ENCODE measurements at places on chromosomes 5 and 9. TPM values are rescaled to one million over a fixed set of nuclear protein-coding genes. Genes with fewer than 3 reads are reported as not detected.

Gene ACER2
- total RNA-seq, result 2.6 TPM

Gene OBP2B
- not detected for total RNA-seq

Gene SLC6A3
- total RNA-seq, result 0.37 TPM

Gene OCLN
- total RNA-seq, result 9.7 TPM

Gene PCDHB14
- 0.13 TPM for total RNA-seq

Gene ADAMTSL1
- not detected for total RNA-seq

Gene ADRA1B
- total RNA-seq, result 19.1 TPM

Gene BTNL3
- total RNA-seq, result not detected

Gene FOXD4L3
- total RNA-seq, result not detected

Gene VLDLR
- 21.1 TPM for total RNA-seq

Gene AMBP
- total RNA-seq, result 6.1 TPM

Gene SPATA31D4
- total RNA-seq, result not detected

Gene ANKRD31
- total RNA-seq, result 0.06 TPM

Gene SH3GLB2
- 58.3 TPM for total RNA-seq

Gene ADRB2
- total RNA-seq, result 0.73 TPM

Gene PCDHGB5
- total RNA-seq, result 2.1 TPM

Gene GAS1
- 0.22 TPM for total RNA-seq

Gene MLANA
- total RNA-seq, result not detected

Gene GPR150
- total RNA-seq, result 0.15 TPM

Gene IL4
- total RNA-seq, result not detected

Gene DMRT3
- total RNA-seq, result not detected

Gene AP3B1
- 23.2 TPM for total RNA-seq

Gene ORM1
- total RNA-seq, result not detected

Gene ZNF169
- total RNA-seq, result 1.7 TPM

Gene ARSI
- total RNA-seq, result 34.3 TPM

Gene SLC23A1
- 0.91 TPM for total RNA-seq

Gene SPATA31E1
- not detected for total RNA-seq

Gene TMOD1
- total RNA-seq, result 2.9 TPM

Gene UGT3A2
- total RNA-seq, result not detected

Gene SPINK4
- total RNA-seq, result not detected

Gene PCDHGA6
- 0.29 TPM for total RNA-seq

Gene CNOT6
- total RNA-seq, result 18.8 TPM

Gene NDUFB6
- 115 TPM for total RNA-seq

Gene TMEM232
- total RNA-seq, result not detected

Gene RANBP17
- 3.0 TPM for total RNA-seq

Gene ARL10
- total RNA-seq, result 0.02 TPM

Gene TMEM38B
- total RNA-seq, result 17.4 TPM

Gene PAIP1
- total RNA-seq, result 102 TPM

Gene CDHR2
- total RNA-seq, result not detected

Gene NKD2
- total RNA-seq, result 12.5 TPM

Gene KLHL3
- 0.28 TPM for total RNA-seq

Gene STXBP1
- total RNA-seq, result 14.6 TPM

Gene PAXX
- total RNA-seq, result 67.3 TPM

Gene WNK2
- 3.1 TPM for total RNA-seq

Gene CAMK2A
- total RNA-seq, result 1.1 TPM

Gene OR1L1
- not detected for total RNA-seq

Gene SAPCD2
- total RNA-seq, result 26.4 TPM

Gene TRIM7
- total RNA-seq, result 46.1 TPM

Gene CARTPT
- total RNA-seq, result not detected

Gene RALGPS1
- total RNA-seq, result 2.4 TPM

Gene CYFIP2
- 21.5 TPM for total RNA-seq

Gene SLC46A2
- not detected for total RNA-seq

Gene ADGRV1
- 0.57 TPM for total RNA-seq

Gene ST6GALNAC4
- 18.4 TPM for total RNA-seq

Gene AK8
- total RNA-seq, result 1.4 TPM

Gene ENC1
- 6.8 TPM for total RNA-seq

Gene FBP1
- 0.13 TPM for total RNA-seq

Gene TRIM36
- total RNA-seq, result 2.6 TPM

Gene CCDC180
- 0.38 TPM for total RNA-seq
